ENCODE measurements at places on chromosomes 3 and 15. TPM values are rescaled to one million over a fixed set of nuclear protein-coding genes. Genes with fewer than 3 reads are reported as not detected.
A peak's percentile ranks its signal among the peaks of the same experiment; 100 is the strongest.

- H3K36me3 ChIP-seq = peaks cover 15% of the 10 kb centered on the region
- no peak overlapping the region for H3K4me3 ChIP-seq
- no peak for DNase-seq
- peaks cover 33% of the 10 kb centered on the region for H3K4me1 ChIP-seq
- no peaks in the 10 kb centered on the region for H3K27me3 ChIP-seq
- peak overlapping the region; percentile 33 for H3K27ac ChIP-seq
Measured at GRCh38 chr15:66714543-66714981, 12.5 kb downstream of the SMAD6 start.

Gene DPPA2
- 0.69 TPM for total RNA-seq

DNA sequence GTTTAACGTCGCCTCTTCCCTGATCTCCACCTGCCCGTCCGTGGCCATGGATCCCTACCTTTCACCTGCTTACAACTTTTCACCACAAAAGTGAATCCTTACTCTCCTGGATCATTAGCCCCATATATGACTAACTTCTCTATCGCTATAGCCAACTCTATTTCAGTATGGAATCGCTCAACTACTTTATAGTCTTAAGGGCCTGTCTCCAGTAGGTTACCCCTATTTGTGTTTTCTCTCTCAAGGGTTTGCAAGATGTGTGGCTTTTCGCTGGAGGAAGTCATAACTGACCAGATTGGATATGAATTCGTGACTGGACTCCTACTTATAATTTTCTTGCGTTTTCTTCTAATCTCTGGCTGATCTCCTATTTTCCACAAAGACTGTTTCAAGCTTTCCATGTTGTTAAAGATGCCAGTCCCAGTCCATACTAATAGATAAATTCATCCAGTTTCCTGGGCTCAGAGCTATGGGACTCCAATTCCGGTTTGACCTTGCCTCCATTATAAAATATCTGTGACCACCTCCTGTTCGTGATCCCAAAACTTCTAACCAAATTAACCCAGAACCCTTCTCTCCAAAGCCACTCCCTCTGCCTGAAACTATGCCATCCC lies 1.3 kb upstream of the STAG1 start:
- peak overlapping the region; percentile 88 for H3K4me3 ChIP-seq
- peaks cover 38% of the 10 kb centered on the region for H3K4me1 ChIP-seq
- H3K27me3 ChIP-seq = no peaks in the 10 kb centered on the region
- no peak for DNase-seq

Gene SPINT1
- 217 TPM for total RNA-seq

DNA sequence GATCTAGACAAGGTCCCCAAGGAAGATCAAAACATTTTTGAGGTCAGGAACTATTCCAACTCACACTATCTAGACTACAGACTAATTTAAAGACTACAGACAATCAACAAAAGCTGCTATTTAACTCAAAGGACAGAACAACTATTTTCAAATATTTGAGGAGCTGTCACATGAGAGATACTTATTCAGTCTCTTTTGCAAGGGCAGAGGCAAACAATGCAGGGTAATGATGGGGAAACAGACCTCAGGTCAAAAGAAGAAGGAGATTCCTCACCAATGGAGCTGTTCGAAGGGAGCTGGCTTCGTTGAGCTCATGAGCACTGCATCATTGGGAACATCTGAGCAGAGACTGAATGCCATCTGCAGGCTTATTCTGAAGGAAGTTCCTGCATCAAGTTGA lies 231.9 kb downstream of the DTWD1 start:
- DNase-seq = no peak
- H3K4me3 ChIP-seq = no peak overlapping the region
- H3K36me3 ChIP-seq = no peaks in the 10 kb centered on the region
- H3K27me3 ChIP-seq = peaks cover 3% of the 10 kb centered on the region
- H3K4me1 ChIP-seq = no peaks in the 10 kb centered on the region

GRCh38 chr15:40511472-40512133 lies 40.8 kb downstream of the CHST14 start:
- H3K27ac ChIP-seq = peak overlapping the region; percentile 87
- peaks cover 11% of the 10 kb centered on the region for H3K4me1 ChIP-seq
- H3K27me3 ChIP-seq = peaks cover 67% of the 10 kb centered on the region
- peak; percentile 57 for DNase-seq
- no peaks in the 10 kb centered on the region for H3K36me3 ChIP-seq

All from progenitor cell of endocrine pancreas (in vitro differentiated cells).